Right lobe of liver (tissue), 6 donors: ENCODE measurements at places on chromosomes 16 and 17. TPM values are rescaled to one million over a fixed set of nuclear protein-coding genes. Genes with fewer than 3 reads are reported as not detected.

The EFCAB5 gene
- total RNA-seq, result not detected

The TBC1D28 gene
- not detected for total RNA-seq

- no peaks in the 10 kb centered on the region for H3K27me3 ChIP-seq
- H3K4me1 ChIP-seq, result peaks cover 33% of the 10 kb centered on the region
- H3K36me3 ChIP-seq, result no peaks in the 10 kb centered on the region
- H3K27ac ChIP-seq, result peak overlapping the region; percentile 89
- DNase-seq, result peak; percentile 76
Observed at GRCh38 chr17:75877752-75878173, 618 bp downstream of the TRIM47 start.

DNA sequence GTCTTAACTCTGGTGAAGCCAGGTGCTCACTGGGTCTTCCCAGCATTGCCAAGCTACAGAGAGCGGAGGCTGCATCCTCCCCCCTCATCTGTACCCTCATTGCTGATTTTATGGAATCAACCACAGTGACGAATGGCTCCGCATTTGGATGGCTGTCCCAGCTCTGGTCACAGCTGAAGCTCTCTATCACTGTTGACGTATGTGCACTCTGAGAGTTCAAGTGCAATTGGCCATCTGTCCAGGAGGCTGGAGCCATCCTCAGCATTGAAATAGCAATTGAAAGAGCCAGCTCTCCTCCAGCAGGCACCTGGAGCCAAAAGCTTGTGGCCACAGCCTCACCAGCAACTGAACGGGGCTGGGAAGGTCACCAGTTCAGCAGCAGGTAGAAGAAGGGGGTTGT lies 494.1 kb downstream of the TMEM114 start:
- no peak for DNase-seq
- no peak overlapping the region for H3K27ac ChIP-seq
- no peaks in the 10 kb centered on the region for H3K4me1 ChIP-seq
- no peak overlapping the region for H3K4me3 ChIP-seq
- H3K27me3 ChIP-seq, result no peaks in the 10 kb centered on the region

The PRCD gene
- 0.22 TPM for total RNA-seq

DNA sequence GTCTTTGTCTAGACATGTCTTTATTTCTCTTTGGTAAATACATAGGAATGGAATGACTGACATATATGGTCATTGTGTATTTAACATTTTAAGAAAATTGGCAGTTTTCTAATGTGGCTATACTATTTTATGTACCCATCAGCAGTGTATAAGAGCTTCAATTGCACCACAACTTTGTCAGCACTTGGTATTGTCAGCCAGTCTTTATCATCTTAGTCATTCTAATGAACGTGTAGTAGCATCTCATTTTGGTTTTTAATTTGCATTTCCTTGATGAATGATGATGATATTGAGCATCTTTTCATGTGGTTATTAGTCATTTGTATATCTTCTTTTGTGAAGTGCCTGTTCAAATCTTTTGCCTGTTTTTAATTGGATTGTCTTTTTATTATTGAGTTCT lies 239.3 kb downstream of the CEP112 start:
- H3K27me3 ChIP-seq, result no peaks in the 10 kb centered on the region
- no peak overlapping the region for H3K4me3 ChIP-seq
- no peaks in the 10 kb centered on the region for H3K36me3 ChIP-seq
- H3K27ac ChIP-seq, result no peak overlapping the region
- no peak for DNase-seq
- H3K4me1 ChIP-seq, result no peaks in the 10 kb centered on the region

DNA sequence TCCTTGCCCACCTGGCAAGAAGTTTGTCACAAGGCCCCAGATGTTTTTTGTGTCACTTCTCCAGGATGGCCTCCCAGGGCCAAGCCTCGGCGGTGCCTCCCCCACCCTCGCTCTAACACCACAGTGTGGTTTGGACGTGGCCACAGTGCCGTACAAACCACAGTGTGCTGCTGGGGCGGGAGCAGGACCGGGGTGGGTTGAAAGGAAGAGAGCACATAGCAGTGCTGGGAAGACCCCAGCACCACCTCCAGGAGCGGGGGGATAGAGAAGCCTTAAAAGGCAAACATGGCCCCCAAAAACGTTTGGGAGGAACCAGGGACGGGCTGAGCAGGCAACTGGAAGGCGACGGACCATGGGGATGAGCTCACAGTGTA lies 5.0 kb upstream of the BCL6B start:
- H3K27ac ChIP-seq, result peak overlapping the region; percentile 47
- H3K36me3 ChIP-seq, result no peaks in the 10 kb centered on the region
- H3K4me1 ChIP-seq, result no peaks in the 10 kb centered on the region
- DNase-seq, result no peak

The TERB1 gene
- not detected for total RNA-seq

The CCL23 gene
- total RNA-seq, result 1.1 TPM

- H3K27ac ChIP-seq, result peak overlapping the region; percentile 4
- no peak overlapping the region for H3K4me3 ChIP-seq
- peaks cover 40% of the 10 kb centered on the region for H3K4me1 ChIP-seq
- H3K36me3 ChIP-seq, result no peaks in the 10 kb centered on the region
- no peak for DNase-seq
Observed at GRCh38 chr17:66348584-66349165, 46.3 kb downstream of the PRKCA start.

The KRTAP4-7 gene
- total RNA-seq, result not detected

DNA sequence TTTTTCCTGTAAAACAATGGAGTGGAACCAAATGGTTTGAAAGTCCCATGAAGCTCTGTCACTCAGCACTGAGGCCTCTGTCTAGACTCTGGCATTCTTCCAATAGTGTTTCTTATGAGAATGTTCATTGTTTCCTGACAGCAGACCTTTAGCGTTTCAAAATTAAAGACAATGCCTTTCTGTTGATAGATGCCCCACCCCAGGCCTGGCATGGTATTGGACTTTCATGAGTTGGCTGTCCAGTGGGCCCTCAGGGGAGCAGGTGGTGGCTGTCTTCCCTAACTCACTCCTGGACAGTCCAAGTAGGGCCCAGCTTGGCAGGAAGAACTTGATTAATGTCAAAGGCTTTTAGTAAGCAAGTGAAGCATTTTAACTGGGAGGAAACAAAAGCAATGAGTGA lies 186.5 kb upstream of the CCL2 start:
- no peak overlapping the region for H3K4me3 ChIP-seq
- no peak overlapping the region for H3K27ac ChIP-seq
- no peaks in the 10 kb centered on the region for H3K27me3 ChIP-seq

The NEUROD2 gene
- total RNA-seq, result not detected

The CIBAR2 gene
- total RNA-seq, result not detected

GRCh38 chr16:70526403-70526802 lies 2.8 kb downstream of the SF3B3 start:
- no peaks in the 10 kb centered on the region for H3K27me3 ChIP-seq
- H3K36me3 ChIP-seq, result no peaks in the 10 kb centered on the region
- no peak for DNase-seq
- no peak overlapping the region for H3K4me3 ChIP-seq
- H3K4me1 ChIP-seq, result peaks cover 4% of the 10 kb centered on the region

DNA sequence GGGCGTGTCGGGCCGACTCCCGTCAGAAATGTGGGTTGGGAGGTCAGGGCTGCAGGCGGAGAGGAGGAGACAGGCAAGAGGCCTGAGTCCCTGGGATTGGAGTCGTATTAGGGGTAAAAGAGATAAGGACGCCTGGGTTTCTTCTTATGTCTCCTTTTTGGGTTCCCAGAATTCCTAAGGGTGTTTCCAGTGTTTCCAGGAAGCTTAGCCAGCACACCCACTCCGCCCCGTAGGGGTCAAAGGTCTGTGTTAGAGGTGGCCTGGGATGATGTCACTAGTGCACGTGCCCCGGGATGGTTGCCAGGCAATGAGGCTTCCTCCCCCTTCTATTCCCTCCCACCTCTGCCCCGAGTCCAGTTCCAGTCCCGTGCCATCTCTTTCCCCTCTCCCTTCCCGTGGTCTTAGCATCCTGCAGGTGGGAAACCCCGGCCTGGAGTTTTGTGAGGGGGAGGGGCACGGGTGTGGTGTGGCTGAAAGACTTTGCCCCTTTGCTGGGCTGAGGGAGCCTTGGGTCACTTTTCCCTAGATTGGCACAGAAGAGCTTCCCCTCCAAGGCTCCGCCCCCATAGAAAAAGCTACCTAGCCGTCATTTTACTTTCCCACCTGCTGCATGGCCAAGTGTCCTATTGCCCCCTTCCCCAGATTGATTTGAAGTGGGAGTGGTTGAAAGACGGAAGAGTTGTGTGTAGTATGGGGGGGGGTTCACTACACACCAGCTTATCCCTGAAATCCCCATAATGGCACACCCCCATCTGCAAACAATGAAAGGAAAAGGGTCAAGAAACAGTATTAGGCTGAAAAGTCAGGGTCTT lies 2.8 kb downstream of the KDM6B start:
- H3K27me3 ChIP-seq, result no peaks in the 10 kb centered on the region
- H3K36me3 ChIP-seq, result no peaks in the 10 kb centered on the region
- H3K4me3 ChIP-seq, result peak overlapping the region; percentile 68
- no peaks in the 10 kb centered on the region for H3K4me1 ChIP-seq
- DNase-seq, result peak; percentile 98
- peak overlapping the region; percentile 97 for H3K27ac ChIP-seq

GRCh38 chr16:31071861-31072260 lies 2.2 kb downstream of the ZNF668 start:
- DNase-seq, result no peak
- no peaks in the 10 kb centered on the region for H3K36me3 ChIP-seq
- H3K27ac ChIP-seq, result no peak overlapping the region
- no peaks in the 10 kb centered on the region for H3K27me3 ChIP-seq
- H3K4me1 ChIP-seq, result peaks cover 17% of the 10 kb centered on the region

- H3K36me3 ChIP-seq, result no peaks in the 10 kb centered on the region
- H3K4me1 ChIP-seq, result no peaks in the 10 kb centered on the region
- H3K27ac ChIP-seq, result no peak overlapping the region
- H3K27me3 ChIP-seq, result no peaks in the 10 kb centered on the region
- H3K4me3 ChIP-seq, result no peak overlapping the region
- no peak for DNase-seq
Observed at GRCh38 chr16:84839956-84840355, 20.2 kb downstream of the CRISPLD2 start.

DNA sequence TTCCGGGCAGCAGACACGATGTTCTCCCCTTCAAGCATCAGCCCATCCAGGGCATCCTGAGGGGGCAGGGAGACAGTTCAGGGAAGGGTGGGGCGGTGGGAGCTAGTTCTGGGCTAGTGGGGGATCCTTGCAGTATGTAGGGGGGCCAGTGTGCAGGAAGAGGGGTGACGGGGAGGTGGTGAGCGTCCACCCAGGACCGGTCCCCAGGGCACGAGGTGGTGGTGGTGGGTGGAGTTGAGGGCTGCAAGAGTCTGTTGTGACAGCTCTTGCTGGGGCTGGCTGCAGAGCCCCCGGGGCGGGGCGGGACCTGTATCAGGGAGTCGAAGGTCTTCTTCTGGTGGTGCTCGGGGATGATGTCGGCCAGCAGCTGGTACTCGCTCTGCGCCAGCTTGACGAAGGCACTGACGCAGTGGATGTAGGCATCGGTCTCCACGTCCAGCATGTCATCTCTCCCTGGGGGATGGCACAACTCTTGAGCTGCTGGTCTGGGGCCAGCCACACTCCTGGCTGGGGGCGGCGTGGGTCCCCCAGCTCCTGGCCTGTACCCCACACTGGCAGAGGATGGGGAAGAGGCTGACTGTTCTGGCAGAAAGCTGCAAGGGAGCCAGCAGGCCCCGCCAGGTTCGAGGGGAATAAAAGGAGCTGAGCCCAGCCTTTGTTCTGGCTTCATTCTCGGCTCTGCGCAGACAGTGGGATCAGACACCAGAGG lies 10.0 kb downstream of the ZACN start:
- DNase-seq, result no peak
- peaks cover 38% of the 10 kb centered on the region for H3K36me3 ChIP-seq
- no peaks in the 10 kb centered on the region for H3K27me3 ChIP-seq
- H3K27ac ChIP-seq, result no peak overlapping the region

- no peak overlapping the region for H3K4me3 ChIP-seq
- H3K36me3 ChIP-seq, result no peaks in the 10 kb centered on the region
- no peaks in the 10 kb centered on the region for H3K4me1 ChIP-seq
- H3K27me3 ChIP-seq, result no peaks in the 10 kb centered on the region
- DNase-seq, result no peak
- no peak overlapping the region for H3K27ac ChIP-seq
Observed at GRCh38 chr16:12489357-12489990, 314.2 kb downstream of the CPPED1 start.

DNA sequence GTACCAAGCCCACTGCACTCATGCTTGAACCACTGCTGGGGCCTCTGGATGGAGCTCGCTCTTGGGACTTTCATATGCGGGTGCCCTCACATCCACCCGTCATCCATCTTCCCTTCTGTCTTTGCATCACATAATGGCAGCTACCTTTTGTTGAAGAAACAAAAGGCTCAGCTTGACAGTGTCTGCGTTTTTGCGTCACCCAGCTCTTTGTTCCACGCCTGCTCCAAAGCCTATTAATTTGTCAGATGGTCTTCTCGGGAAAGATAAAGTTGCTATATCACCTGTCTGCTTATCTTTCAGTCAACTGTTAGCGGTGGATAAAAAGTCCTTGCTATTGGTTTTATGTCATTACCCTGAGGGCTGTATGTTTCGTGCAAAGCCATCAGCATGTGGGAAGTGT lies 18.1 kb upstream of the BCO1 start:
- H3K4me1 ChIP-seq, result no peaks in the 10 kb centered on the region
- no peaks in the 10 kb centered on the region for H3K27me3 ChIP-seq
- no peak overlapping the region for H3K27ac ChIP-seq
- H3K4me3 ChIP-seq, result no peak overlapping the region
- no peak for DNase-seq

DNA sequence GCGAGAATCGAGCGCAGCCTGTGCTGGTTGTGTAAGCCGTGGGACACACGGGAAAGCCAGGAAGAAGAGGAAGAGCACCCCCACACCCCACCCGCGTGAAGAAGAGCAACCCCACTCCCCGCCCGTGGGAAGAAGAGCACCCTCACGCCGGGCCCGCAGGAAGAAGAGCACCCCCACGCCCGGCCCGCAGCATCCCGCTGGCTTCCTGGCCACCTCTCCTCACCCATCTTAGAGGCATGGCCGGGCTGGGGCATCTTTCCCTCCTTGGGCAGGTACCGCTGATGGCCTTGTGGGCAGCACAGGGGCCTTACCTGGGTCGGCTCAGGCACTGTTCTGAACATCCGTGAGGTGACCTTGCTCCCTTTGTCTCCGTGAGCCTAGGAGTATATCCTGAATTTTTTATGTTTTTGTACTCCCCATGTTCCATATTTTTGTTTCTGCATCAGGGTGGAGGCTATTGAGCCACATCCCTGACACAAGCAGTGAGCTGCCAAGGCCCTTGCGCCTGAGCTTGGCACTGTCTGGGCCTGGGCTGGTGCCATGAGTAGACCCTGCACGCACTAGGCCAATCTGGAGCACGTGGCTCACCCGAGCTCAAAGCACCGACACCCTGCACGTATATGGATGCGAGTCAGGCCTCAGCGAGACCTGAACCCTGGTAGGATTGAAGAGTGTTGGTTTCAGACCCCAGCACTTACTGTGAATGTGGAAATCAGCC lies 71.4 kb upstream of the KCTD5 start:
- no peak overlapping the region for H3K27ac ChIP-seq
- H3K4me3 ChIP-seq, result no peak overlapping the region
- peaks cover 10% of the 10 kb centered on the region for H3K36me3 ChIP-seq
- DNase-seq, result no peak
- no peaks in the 10 kb centered on the region for H3K4me1 ChIP-seq

The SPN gene
- 0.92 TPM for total RNA-seq

The ICAM2 gene
- 16.1 TPM for total RNA-seq

- no peaks in the 10 kb centered on the region for H3K27me3 ChIP-seq
- no peak for DNase-seq
- no peaks in the 10 kb centered on the region for H3K4me1 ChIP-seq
Observed at GRCh38 chr16:75626806-75627205, 3.7 kb upstream of the ADAT1 start.

The ASGR1 gene
- 414 TPM for total RNA-seq

The KRTAP4-4 gene
- not detected for total RNA-seq

The PIEZO1 gene
- total RNA-seq, result 52.9 TPM

- no peak overlapping the region for H3K27ac ChIP-seq
- H3K36me3 ChIP-seq, result no peaks in the 10 kb centered on the region
- no peaks in the 10 kb centered on the region for H3K27me3 ChIP-seq
- no peak for DNase-seq
Observed at GRCh38 chr16:54326266-54326662, 39.7 kb upstream of the IRX3 start.
